ENCODE measurements at places on chromosomes 7 and 10.
A peak's percentile ranks its signal among the peaks of the same experiment; 100 is the strongest.

GRCh38 chr7:116548506-116548905 lies 23.7 kb downstream of the CAV1 start:
- DNase-seq = no peak

DNA sequence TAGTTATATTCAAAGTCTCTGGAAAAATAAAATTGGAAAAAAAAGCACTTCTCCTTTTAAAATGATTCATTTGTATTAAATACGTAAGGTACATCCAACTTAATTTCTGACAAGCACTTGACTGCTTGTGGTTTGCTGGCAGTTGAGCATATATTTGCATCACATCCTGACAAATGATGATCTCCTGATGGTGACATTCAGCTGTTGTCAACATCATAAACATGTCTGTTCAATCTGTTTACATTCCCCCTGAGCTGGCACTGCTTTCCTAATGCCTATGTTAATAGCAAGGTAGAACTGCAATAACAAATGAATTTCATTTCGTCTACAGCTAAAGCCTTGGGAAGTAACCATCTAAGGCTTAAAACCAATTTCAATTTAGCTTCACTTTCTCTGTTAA lies 24.4 kb downstream of the TSPAN12 start:
- no peak for DNase-seq

- DNase-seq = no peak
These were observed 551.4 kb upstream of the MGMT start for GRCh38 chr10:128915630-128916029.

- DNase-seq = no peak
These were observed 51.9 kb downstream of the SKIDA1 start for GRCh38 chr10:21473541-21473940.

DNA sequence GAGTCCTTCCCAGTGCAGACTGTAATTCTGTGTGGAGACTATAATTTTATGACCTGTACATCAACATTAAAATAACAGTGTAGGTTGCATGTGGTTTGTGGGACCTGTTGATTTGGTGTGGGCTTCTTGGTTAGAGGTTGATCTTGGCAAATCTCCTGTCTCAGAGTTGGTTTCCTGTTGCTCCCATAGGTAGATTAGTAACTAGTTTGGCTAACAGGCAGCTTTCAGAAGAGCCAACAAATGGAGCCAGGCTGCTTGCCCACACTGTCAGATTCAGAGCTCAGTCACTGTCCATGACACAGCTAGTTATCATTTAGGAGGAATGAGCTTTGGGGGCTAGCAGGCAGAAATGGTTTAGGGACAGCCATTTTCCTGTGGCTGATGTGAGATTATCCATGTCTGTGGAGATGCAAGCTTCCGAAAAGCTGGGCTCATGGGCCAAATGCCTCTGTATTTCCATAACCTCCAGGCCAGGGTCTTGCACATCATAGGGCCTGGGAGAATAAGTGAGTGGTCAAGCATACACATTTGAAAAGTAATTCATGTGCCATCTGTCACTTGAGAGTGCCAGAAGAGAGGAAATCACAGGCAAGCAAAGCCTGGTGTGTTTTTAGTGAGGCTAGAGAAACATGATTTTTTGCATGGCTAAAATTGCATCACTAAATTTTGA lies 33.4 kb downstream of the CCM2 start:
- DNase-seq = peak; percentile 38

DNA sequence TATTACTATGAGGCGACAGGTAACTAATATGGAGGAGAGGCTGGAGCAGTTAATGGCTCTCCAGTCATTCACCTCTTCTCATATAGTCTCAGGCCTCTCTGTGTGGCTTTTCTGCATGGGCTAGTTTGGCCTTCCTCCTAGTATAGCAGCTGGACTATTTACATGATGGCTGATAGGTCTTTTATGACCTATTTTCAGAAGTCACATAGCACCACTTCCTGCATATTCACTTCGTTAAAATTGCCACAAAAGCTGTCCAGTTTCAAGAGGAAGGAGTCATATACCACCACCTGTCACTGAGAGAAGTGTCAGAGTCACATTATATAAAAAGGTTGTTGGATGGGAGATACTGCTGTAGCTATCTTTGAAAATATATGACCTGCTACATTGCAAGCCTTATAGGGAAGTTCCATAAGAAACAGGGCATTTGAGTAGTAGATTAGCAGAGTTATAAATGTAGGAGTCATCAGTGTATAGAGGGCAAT lies 8.0 kb upstream of the DMTF1 start:
- no peak for DNase-seq

- DNase-seq = no peak
These were observed 9.0 kb downstream of the NDST2 start for GRCh38 chr10:73802276-73802991.

DNA sequence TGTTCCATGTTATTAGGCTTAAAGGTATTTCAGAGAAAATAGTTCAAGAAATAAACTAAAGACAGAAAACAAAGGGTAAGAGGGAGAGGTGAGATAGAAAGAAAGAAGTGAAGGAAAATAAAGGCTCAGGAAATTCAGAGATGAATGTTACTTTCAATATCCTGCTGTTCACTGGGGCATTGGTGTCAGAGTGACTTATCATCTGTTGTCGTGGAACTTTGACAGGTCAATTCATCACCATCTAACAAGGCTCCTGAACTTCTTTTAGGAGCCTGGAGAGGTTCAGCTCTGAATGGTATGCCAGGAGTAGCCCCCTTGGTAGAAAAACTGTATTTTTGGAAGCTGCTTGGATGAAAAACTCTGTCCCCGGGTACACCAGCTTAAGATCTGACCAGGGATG lies 100.1 kb downstream of the KLF6 start:
- DNase-seq = no peak

DNA sequence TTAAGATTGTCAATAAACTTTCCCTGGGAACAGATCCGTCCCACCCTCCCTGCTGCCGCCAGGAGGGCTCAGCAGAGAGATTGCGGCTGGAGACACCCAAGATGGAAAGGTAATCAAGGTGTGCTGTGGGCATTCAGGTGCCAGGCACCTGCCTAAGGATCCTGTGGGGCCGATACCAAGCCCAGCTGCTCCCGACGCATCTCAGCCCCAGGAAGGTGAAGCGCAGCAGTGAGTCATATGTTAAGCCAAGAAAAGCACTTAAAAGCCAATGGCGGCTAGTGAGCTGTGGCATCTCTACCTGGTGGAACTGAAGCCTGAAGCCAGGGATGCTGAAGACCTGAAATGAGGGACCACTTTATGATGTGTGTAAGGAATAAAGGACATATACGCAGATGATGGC lies 6.1 kb downstream of the WDR86 start:
- DNase-seq = no peak

GRCh38 chr7:50262916-50263690 lies 41.4 kb upstream of the IKZF1 start:
- no peak for DNase-seq

- no peak for DNase-seq
These were observed 68.4 kb upstream of the RAPGEF5 start for GRCh38 chr7:22425361-22425760.

GRCh38 chr10:37826806-37827205 lies 30.6 kb downstream of the ZNF248 start:
- DNase-seq = no peak

DNA sequence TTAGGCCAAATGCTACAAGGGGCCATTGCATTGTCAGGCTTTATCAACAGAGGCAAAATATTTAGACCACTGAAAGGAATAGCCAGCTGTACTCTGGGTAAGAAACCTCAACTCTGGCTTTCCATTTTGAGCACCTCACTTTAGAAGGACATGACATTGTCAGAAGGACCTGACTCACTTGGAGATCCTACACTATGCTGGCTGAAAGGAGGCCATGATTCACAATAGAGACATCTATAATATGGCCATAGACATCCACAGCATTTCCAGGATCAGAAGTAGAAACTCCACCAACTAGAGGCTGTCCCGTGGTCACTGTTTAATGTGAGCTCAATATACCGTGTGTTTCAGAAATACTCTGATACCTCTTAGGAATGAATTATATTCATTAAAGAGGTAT lies 140.9 kb downstream of the BTAF1 start:
- DNase-seq = no peak

DNA sequence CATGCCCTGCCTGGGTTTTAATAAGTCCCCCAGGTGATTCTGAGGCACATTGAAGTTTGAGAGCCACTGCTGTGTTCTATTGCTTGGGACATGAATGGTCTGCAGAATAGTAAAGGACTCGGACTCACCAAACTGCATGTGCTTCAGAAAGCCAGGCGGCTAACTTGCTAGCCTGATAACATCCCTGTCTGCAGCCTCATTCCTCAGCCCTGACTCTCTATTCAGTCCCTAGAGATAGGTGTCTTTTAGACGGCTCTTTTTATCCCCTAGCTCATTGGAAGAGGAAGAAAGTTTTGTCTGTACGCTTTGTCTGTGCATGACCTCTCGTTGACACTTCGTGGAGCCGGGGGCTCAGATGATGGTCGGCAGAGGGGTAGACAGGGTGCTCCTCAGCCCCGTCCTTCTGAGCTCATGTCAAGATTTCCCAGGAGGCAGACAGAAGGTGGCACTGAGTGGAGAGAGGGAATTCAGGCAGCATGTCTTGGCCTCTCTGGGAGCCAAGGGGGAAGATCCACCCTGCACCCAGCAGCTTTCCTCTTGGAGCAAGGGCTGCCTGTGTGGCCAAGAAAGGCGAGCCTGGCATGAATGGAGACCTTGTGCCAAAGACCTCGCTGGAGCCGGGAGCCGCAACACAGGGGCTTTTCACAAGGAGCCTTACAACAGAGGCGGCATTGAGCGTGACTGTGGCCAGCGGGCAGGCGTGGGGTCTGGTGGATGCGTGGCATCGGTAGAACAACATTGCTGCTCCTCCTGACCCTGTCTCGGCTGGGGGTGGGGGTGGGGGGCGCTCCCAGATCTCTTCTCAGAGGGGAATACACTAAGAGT lies 51.1 kb upstream of the PODXL start:
- DNase-seq = no peak

DNA sequence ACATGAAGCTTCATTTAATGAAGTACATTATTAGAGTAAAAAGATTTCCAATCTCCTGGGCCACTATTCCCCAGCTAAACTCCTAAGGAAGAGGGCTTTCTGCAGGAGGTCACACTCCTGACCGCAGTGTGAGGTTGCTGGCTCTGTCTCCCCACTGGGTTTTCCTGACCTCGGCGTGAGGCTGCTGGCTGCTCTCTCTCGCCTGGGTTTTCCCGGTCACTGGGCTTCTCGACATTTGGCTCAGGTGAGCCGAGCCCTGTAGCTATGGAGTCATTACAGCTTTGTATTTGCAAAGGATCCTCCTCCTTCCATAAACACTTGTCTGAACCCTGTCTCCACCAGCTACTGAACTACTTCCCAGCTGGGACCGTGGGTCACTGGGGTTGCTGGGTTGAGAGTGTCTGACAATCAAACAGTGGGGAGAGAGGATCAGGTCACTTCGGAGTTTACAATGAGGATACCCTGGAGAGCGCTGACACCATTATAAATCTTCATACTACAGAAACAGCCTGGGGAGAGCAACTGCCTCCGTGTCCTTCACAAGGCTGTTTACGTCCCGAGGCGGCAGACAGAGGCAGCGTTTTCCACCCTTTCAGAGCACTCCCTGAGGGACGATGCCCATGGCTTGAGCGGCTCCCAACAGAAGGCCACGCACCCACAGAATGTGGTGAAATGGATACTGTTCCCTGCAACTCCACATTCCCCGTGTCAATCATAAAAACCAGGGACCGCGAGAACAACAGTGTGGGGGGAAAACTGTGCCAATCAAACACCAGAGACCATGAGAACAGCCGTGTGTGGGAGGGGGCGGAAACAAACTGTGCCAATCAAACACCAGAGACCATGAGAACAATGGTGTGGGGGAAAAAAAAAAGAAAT lies 226.2 kb downstream of the ZMYND11 start:
- DNase-seq = no peak

GRCh38 chr7:131231381-131232220 lies 96.1 kb upstream of the MKLN1 start:
- DNase-seq = peak; percentile 68

DNA sequence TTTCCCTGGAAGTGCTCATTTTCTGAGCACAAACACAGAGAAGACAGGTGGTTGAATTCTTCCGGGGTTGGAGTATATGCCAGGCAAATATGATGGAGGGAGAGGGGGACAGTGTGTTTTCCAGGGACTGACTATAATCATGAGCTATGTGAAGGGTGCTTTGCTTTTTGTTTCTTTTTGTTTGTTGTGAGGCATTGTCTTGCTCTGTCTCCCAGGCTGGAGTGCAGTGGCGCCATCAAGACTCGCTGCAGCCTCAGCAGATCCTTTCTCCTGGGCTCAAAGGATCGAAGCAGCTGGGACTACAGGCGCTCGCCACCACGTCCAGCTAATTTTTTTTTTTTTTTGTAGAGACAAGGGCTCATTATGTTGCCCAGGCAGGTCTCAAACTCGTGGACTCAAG lies 47.3 kb upstream of the CPN1 start:
- DNase-seq = no peak

- no peak for DNase-seq
These were observed 25.5 kb downstream of the FAM107B start for GRCh38 chr10:14749070-14749809.

DNA sequence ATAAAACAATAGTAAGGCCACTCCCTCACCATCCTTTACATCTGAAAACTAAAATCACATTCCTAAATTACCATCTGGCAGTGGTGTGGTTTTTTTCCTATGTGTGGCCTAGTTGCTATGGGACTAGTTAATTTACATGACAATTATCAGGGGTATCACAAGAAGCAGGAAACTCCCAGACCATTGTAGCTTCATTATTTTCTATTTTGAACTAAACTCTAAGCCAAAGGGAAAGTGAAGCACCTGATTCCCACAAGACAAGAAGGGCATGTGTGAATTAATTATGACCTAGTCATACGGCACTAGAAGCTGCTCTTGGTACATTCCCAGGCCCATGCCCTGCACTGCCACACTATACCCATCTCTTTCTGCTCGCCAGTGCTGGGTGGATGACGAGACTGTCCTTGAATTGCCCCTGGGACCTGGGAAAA lies 103.4 kb downstream of the ATXN7L1 start:
- no peak for DNase-seq

DNA sequence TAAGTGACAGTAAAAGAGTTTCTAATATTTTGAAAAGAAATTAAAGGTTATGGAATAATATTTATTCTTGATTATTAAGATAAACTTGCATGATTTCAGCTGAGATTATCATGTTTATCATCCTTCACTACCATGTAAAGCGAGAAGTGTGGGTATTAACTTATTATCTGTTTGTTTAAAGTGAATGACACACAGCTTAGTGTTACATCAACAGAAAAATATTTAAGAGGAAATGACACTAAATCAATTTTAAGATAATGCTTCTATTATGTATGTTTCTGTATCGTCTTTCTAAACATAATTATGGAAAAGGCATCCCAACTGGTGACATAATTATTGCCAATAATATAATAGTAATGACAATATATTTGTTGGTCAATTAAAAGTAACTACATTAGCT lies 213.1 kb downstream of the PCDH15 start:
- DNase-seq = no peak

GRCh38 chr10:111206521-111206920 lies 129.7 kb downstream of the ADRA2A start:
- DNase-seq = no peak

DNA sequence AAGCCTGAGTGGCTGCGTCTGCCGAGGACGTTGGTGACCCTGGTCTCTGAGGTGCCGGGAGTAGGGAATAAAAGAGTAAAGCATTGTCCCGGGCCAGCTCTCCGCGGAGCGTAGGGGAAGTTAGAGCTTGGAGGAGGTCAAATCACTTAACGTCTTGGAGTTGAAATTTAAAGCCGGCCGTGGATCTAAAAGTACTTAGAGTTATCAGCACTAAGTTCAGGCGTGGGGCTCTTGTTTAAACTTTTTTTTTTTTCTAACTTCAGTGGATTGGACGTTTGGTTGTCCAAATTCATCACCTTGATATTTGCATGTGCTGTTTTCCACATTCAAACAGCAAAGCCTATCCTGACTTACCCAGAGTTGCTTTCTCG lies 700 bp downstream of the NIPSNAP2 start:
- peak; percentile 55 for DNase-seq
